WTC11 (cell line): ENCODE measurements at places on chromosomes 6 and 20.

GRCh38 chr6:101393829-101394251, 332 bp downstream of the GRIK2 start:
- DNase-seq = no peak

GRCh38 chr20:10078403-10078802, 43.6 kb downstream of the ANKEF1 start:
- no peak for DNase-seq

DNA sequence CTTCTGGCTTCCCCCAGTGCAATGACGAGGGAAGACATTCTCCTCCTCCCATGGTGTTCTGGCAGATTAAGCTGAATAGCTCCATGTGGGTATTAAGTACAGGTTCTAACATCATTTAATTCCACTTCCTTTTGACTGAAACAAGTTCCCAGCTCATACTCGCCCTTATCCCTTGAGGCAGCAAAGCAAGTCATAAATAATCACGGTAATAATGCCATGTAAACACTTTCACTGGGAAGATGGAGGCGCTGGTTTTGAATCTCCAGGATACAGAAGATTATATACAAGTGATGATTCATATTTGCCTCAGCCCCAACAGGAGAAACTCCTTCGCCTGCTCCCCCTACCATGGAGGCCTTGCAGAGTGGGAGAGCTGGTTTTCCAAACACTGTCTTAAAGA, 141.3 kb downstream of the PXDC1 start:
- no peak for DNase-seq

DNA sequence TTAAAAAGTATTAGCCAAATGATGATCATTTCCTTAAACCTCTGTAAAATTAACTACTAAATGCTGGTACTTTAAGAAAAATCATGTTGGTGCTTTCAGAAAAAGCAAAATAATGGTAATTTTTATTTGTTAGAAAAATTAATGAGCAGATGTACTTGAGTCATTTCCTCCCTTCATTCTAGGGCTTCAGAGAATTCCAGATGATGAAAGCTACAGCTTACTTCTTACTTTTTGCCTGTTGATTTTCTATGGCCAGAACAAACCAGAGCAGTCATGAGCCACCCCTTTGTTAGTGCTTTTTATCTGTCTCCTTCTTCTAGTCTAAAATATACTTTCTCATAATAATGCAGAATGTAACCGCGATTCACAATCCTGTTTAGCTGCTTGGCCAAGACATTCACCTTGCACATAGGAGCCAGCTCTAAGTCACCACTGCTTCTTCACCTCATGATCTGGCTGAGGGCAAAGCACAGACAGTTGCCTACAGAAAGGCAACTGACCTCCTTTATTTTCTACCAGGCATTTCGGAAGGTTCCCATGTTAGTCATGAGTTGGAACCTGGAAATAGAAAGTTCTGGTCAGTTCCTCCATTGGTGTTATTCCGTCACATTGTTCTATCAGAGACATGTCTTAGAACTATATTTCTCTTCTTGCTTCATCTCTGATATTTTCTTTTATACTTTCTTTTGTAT, 43.5 kb upstream of the TINAG start:
- DNase-seq = no peak

DNA sequence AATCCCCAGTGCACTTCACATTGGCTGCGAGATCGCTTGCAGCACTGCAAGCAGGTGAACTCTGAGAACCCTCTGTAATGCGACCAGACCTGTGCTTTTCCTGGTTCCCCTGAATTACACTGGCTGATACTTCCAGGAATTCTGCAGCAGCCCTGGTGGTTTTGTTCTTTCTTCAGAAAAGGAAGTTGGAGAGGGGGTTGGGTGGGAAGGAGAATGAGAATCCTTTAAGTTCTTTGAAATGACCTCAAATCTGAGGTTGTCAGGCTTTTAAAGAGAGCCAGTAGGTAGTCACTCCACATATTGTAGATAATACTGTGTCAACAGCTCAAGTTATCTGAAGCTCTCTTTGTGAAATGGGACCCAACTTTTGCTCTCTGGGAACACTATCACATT, 62.4 kb downstream of the GCNT2 start:
- DNase-seq = no peak

DNA sequence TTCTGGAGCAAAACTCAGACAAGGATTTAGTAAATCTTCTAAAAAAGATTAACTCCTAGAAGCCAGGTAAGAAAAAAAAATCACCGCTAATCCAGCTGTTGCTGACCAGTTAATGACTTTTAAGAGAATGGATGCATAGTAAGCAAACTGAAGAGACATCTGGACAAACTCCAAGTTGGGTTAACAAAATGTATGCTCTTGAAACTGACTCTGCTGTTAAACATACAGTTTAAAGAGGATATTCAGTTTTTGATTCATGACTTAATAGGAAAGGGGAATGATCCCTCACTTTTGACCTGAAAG, 70.4 kb downstream of the PLAGL1 start:
- DNase-seq = no peak

- no peak for DNase-seq
These were observed 143.2 kb downstream of the PREX1 start for GRCh38 chr20:48684501-48685041.

GRCh38 chr6:26249957-26250697, 114.9 kb upstream of the BTN3A2 start:
- DNase-seq = peak; percentile 74

- no peak for DNase-seq
These were observed 241.2 kb downstream of the BMP7 start for GRCh38 chr20:57025261-57025660.

DNA sequence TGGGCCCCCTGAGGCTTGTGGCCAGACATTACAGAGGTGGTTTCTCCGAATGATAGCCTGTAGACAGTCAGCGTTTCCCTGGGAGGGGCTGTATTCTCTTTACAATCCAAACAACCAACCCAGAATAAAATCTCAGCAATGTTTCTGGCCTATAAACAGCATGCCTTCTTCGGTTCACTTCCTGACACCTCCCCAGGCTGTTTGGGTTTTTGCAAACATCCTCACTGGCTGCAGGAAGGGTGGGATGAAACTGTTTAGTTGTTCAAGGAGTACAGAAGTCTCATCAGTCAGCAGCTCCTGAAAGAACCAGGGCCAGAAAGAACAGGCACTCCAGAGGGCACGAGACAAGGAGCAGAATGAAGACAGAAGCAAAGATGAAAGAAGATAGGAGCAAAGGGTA, 350.0 kb downstream of the QKI start:
- no peak for DNase-seq

DNA sequence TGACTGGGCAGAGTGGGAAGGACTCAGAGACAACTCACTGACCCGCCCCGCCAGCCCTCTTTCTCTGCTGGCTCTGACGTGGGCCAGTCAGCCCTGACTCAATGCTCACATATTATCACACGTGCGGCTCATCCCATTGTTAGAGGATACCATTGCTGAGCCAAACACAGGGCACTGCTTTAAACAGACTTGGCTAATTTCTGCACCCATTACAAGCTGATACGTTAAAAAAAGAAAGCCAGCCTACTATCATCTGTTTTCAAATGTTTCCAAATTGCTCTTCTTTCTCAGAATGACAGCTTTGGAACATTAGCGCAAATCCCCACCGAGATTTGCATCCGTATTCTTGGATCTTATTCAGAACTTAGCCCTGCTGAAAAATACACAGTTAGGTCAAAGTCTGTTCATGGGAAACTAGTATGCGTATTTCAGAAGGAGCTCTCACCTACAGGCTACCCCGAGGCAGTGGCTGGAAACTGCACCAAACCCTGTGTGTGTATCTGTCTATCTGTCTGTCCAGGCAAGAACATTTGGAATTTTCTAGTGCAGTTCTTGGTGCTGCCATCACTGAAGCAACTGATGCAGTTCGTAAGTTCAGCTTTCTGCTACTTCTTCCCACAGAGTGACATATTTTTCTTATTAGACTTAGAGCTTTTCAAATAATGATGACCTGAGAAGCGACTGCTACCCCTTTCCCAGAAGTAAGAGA, 32.8 kb downstream of the RAMACL start:
- no peak for DNase-seq

- DNase-seq = no peak
These were observed 21.9 kb upstream of the CDH22 start for GRCh38 chr20:46330072-46330763.

- DNase-seq = no peak
These were observed 39.6 kb downstream of the DUSP22 start for GRCh38 chr6:331622-332521.

DNA sequence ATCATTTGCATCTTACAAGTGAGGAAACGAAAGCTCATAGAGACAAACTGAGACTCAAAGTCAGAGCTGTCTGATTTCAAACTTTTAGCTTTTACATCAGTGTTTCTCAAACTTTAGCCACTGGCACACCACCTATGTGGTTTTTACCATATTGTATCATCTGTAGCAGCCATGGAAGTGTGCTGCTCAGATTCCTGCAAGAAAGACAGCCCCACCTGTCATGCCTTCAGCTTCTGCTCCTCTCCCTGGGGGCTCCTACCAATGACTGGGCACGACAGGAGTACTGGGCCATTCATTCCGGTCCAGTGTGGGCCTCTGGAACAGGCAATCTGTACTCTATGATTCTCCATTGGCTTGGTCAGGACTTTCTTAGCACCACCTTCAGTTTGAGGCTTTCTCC, 87.0 kb downstream of the BCAS1 start:
- DNase-seq = no peak

DNA sequence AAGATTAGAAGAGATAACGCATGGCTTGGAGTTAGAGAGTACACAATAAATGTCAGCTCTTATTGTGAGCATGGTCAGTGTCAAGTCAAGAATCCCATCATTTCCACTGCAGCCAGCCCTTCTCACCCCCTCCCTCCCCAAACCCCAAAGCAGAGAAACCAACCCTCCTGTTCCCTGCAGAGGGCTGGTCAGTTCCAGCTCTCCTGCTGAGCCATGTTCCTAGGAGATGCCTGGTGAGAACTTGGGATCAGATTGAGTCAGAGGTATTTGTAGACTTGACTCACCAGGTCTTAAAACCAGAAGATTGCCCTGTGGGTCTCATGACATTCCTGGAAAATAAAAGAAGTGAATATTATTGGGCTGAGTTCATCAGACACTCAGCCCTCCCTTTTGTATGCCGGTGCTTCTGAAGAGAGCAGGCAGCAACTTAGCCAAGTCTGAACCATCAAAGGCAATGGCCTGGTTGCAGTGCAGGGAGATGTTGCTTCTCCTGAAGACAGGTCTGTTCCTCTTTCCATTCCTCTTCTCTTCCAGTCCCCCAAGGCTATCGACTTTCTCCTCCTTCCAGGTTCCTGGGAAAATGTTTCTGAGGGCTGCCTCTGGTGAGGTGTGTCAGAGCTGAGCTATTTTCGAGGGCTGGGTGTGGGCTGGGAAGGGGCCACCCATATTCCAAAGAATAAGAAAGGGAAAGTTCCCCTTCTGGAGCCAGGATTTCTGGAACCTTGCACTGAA, 278.2 kb upstream of the SUPT3H start:
- no peak for DNase-seq

- no peak for DNase-seq
These were observed 83.9 kb downstream of the BANF2 start for GRCh38 chr20:17783671-17784070.

DNA sequence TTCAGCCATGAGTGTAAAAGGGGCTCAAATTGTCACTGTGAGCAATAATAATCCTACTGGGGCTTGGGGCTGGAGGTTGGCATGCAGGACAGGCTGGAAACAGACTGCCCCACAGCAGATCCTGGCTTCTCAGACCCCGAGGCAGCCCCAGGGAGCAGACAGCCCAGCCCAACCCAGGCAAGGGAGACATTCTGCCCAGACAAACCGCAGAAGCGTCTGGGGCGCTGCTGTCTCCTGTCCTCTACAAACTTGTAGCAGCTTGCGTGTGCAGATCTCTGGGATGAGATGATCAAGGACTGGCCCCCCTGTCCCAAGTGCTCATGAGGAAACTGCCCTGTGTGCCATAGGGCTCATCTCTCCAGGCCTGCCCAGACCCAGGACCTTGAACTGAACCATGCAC, 84.6 kb downstream of the MAFB start:
- no peak for DNase-seq

- no peak for DNase-seq
These were observed 941.0 kb upstream of the ADGRB3 start for GRCh38 chr6:67694127-67694526.

DNA sequence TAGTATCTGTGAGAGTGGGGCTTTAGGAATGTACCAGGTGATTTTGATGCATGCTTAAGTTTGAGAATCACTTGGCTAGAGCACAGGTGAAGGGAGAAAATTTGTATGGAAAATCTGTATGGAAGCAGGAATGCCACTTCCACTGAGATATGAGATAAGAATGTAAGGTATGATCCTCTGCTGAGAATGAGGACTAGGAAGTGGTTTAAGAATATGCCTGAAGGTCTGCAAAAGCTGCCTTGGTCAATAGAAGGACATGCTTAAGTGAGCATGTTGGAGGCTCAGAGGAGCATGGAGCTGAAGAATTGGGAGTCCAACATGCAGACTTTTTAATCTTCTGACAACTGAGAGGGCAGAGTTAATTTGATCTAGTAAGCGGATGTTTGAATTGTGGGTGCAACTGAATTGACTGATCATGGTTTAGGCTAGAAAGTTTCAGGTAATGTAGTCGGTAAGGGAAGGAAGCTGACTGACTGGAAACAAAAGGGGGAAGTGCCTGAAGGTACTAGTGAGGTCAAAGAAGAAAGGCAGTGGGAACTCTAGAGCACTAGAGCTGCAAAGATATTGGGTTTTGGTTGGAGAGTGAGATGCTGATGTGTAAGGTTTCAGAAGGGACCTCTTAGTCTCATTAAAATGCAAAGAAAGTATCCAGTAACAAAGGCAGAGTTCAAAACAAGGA, 28.6 kb upstream of the NOTCH4 start:
- no peak for DNase-seq

- no peak for DNase-seq
These were observed 50.6 kb downstream of the GJA10 start for GRCh38 chr6:89944826-89945407.

- DNase-seq = no peak
These were observed 84.6 kb downstream of the MRAP2 start for GRCh38 chr6:84118191-84118590.

DNA sequence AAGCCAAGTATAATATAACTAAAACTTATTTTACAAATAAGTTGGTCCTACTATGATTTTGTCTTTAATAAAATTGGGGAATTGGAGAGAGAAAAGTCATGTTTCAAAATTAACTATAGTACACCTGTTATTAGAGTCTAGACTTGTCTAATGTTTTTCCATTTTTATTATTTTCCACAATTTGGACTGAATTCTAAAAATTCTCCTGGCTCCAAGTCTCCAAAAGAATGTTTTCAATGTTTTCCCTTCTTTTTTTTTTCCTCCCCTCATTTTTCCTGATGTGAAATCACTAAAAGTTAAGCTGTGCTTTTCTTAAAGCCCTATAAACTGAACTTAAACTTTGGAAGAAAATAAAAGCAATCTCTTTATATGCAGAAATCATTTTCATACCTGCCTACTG, 11.3 kb downstream of the PTGIS start:
- no peak for DNase-seq

DNA sequence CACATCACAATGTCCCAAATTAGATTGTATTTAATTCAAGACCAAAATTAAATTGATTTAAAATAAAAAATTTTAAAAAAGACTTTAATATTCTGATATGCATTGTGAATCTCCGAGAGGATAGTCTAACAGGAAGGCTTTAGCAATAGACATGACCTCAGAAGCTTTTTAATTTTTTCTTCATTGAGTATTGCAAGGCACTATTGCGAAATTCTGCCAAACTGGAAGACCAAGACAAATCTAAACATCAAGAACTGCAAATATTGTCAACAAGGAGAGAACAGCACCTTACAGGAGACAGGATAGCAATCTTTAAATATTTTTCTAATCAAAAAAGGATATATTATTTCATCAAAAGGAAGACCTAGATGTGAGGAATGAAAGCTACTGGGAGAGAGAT, 56.9 kb downstream of the BMP5 start:
- no peak for DNase-seq
